Smooth muscle cell of the umbilical artery (primary cell): ENCODE measurements at places on chromosomes 12 and 14. TPM values are rescaled to one million over a fixed set of nuclear protein-coding genes. Genes with fewer than 3 reads are reported as not detected.

The ACOT4 gene
- total RNA-seq = 0.46 and 0.59 TPM in 2 replicates

The CLEC12A gene
- total RNA-seq = not detected in 2 replicates

The GDF11 gene
- total RNA-seq = 4.8 and 14.8 TPM in 2 replicates

The OR5AU1 gene
- total RNA-seq = not detected in 2 replicates

The SMIM41 gene
- total RNA-seq = 0.23 TPM in 1 of 2 replicates, not detected in the other
